Stomach (tissue), 19 donors: ENCODE measurements at places on chromosomes 3 and 15.

GRCh38 chr3:71652781-71653413 lies 69.4 kb upstream of the FOXP1 start:
- DNase-seq: peak; percentile 83

- DNase-seq: no peak
Measured at GRCh38 chr15:46996359-46996758, 720.9 kb upstream of the SEMA6D start.

DNA sequence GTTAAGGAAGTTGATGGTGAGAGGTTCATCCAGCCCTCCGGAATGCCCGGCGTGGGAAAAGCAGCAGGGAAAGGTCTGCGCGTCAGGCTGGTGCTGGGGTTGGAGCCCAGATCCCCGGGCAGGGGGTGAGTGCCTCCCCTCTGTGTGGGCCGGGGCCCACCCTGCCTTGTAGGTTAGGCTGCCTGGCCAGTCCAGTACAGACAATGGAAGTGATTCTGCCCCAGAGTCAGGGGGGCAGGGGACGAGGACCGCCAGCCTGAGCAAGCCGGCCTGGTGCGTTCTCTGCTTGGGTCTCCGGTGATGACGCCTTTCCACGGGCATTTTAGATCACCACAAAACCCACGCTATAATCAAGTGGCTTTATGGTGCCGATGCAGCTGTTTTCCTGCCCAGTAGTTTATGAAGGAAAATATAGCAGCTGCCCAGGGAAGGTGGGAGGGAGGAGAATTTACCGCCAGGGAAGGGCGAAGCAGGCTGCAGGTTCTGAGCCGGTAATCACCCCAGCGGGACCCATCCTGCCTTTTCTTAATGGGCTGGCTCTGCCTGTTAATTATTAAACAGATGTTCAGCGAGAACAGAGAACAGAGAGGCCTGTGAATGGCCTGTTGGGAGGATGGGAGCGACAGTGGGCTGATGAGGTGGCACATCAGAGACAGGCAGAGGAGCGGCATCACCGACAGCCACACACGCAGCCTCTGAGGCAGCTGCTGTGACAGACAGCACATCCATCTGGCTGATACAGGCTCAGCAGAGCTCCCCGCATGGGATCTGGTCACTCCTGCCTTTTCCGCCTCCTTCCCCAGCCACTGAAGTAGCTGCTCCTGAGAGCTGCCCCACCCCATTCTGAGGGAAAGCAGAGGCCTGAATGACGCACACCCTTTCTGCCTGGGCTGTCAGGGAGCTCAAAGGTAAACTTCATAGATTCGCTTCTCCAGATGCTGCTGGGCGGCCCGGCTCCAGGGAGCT lies 35.2 kb downstream of the BDH1 start:
- peak; percentile 94 for DNase-seq

DNA sequence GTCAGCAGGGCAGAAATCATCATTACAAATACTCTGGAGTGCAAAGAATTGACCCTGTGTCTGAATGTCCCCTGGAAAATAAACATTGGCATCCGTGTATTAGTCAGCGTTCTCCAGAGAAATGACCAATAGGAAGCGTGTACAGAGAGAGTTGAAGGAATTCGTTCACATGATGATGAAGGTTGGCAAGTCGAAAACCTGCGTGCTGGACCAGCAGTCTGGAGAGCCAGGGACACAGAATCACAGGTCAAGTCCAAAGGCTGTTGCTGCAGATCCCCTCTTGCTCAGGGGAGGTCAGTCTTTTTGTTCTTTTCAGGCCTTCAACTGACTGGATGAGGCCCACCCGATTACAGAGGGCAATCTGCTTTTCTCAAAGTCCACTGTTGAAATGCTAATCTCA lies 16.6 kb downstream of the GP9 start:
- DNase-seq: no peak

DNA sequence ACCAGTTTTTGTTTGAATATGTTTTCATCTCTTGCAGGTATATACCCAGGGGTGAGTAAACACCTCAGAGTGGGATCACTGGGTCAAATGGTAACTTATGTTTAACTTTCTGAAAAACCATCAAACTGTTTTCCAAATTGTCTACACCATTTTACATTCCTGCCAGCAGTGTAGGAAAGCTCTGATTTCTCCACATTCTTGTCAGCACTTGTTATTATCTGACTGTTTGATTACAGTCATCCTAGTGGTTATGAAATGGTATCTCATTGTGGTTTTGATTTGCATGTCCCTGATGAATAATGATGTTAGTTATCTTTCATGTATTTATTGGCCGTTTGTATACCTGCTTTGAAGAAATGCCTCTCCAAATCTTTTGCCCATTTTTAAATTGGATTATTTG lies 13.8 kb downstream of the FSD2 start:
- DNase-seq: no peak
